NCI-H510A treated with DMSO at 0.1 percent for 48 hours (cell line): ENCODE measurements at places on chromosomes 13 and 19.

DNA sequence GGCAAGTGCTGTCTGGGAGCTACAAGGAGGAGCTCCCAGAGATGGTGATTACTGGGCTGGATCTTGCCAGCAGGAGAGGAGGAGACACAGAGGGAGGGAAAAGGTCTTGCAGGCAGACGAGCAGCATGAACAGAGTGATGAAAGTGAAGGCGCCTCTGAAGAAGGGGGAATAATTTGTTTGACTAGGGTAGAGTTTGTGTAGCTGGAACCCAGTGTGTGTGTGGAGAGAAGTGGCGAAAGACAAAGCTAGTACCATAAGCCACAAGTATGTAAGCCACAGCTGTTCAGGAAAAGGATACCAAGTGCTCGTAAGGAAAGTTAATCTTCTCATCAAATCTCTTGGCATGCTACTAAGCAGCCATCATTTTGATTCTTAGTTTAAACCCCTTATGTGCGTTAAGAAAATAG is 5.4 kb downstream of the FLT1 start:
- DNase-seq = no peak

DNA sequence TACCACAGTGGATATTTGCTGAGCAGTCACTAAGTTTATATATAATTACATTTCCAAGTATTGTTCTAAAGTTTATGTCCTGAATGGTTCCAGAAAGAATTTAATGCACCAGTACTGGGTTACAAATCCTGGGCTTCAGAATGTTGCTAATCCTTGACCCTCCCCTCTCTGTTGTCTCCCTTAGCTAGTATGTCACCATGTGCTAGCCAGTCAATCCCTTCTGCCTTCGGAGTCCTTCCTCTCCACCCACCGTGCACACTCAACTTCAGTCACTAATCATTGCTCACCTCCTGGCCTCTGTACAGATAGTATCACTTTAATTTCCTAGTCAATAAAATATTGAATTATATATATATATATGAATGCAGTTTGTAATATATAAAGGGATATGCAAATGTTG is 7.5 kb downstream of the FAM124A start:
- no peak for DNase-seq

DNA sequence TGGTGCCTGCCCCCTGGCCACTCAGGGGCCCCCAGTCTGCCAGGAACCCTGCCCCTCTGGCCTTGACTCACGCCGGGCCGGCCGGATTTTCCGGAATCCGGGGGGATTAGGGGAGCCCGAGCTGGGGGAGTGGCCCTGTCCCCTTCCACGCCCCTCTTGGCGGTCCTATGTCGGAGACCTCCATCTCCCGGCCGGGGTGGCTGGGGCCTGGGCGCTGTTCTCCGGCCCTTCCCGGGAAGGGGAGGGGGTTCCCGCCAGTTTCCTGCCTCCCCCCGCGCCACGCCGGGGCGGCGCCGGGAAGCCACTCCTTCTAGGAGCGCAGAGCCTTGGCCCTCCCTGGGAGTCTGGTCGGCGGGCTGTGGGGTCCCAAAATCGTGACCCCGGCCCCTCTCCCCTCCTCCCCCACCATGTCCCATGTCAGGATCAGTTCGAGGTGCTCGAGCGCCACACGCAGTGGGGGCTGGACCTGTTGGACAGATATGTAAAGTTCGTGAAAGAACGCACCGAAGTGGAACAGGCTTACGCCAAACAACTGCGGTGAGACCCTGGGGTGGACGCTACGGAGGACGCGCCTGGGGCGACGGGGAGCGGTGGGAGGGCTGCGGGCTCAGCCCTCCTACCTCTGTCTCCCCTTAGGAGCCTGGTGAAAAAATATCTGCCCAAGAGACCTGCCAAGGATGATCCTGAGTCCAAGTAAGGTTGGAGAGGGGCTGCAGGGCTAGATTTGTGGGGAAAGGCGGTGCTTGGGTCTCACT is 1.3 kb downstream of the TRIP10 start:
- DNase-seq = peak; percentile 15

DNA sequence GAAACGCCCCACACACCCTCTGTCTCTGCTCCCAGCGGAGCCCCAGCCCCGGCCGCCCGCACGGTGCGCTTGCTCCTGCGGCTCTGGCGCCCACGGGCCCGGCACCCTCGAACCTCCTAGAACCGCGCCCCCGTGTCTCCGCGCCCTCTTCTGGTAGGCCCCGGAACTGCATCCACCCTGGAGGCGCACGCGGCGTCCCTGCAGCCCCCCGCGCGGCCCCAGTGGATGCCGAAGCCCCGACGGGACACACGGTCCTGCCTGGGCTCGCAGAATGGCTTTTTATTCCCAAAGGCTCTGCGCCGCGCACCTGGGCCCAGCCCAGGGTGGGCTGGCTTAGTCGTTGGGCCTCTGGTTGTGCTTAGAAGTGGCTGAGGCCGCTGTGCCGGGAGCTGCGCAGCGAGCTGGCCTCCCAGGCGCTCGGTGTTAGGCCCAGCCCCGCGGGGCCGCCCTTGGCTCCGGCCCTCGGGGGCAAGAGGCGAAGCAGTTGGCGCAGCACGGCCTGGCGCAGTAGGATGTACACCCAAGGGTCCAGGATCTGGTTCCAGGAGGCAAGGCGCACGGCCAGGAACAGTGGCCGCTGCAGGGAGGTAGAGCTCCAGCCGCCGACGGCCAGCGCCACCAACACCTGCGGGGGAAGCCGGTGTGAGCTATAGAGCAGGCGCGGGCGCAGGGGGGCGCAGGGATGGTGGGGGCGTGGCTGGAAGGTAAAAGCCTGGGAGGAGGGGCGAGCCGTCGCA is 2.8 kb downstream of the PTGER1 start:
- DNase-seq = peak; percentile 69

DNA sequence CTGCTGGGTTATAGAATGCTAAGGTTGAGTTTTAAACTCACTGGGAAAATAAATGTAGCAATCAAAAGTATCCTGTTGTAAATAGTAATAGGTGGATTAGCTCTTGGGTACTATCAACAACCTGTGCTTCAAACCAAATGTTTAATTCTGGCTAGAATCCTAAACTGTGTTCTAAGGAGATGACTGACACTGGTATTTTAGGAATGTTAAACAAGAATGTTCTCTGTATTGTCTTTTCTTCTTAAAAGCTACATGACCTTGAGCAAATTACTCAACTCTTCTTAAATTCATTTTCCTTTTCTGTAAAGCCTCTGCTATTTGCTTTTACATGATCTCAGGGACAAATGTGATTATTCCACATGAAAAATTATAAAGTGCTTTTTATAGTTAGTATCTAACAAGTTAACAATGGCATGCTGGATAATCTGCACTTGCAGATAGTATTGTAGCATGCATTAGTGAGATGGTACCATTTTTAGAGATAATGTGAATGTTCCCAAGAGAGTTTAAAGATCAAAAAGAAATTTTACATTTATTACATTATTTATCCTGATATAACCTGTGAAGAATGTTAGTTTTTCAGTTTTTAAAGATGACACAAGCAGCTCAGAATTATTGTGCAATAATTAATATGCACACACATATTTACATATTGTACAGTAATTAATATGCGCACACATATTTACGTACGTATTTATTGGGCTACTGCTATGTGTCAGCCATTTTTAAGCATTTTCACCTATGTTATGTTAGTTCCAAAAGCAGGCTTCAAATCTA is 13.6 kb upstream of the EPSTI1 start:
- DNase-seq = no peak

DNA sequence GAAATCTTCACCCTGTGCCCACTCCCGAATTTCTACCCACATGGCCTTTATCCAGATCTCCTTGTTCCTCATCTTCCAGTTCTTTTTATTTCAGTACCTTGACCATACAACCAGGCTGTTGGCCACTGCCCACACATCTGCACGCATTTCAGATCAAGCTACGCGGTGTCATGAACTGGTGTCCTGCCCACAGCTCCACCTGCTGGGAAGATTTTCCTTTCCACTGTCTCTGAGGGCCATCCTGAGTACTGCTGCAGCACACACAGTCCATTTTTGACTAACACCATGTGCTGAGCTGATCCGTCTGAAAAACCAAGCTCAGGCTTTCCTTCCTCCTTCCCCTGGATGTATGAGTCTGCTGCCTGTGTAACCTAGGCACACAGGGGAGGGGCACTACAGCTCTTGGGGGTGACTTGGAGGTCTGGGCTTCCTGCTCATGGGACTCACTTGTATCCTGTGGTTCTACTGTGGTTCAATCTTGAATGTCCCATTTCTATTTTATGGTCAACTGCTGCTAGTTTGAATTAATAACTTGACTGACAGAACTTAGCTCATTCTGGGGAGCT is 71.9 kb downstream of the WASF3 start:
- DNase-seq = no peak

- DNase-seq = no peak
Observed at GRCh38 chr19:377801-378581, 31.0 kb downstream of the C2CD4C start.

DNA sequence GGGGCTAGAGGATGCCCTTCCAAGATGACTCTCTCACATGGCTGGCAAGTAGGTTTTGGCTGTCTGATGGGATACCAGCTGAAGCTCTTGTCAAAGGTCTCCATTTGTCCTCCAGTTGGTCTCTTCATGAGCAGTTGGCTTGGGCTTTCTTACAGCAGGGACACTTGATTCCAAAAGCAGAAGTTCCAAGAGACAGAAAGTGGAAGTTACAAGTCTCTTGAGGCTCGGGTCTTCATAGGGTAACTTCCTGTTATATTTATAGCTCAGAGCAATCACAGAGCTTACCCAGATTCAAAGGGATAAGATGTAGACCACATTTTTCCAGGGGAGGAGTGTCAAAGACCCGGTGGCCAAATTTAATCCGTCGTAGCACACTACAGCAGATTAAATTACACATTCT is 440.0 kb downstream of the RFC3 start:
- DNase-seq = no peak

GRCh38 chr13:94667190-94667589 is 45.2 kb downstream of the SOX21 start:
- no peak for DNase-seq

- no peak for DNase-seq
Observed at GRCh38 chr13:25175026-25175425, 2.9 kb upstream of the AMER2 start.

DNA sequence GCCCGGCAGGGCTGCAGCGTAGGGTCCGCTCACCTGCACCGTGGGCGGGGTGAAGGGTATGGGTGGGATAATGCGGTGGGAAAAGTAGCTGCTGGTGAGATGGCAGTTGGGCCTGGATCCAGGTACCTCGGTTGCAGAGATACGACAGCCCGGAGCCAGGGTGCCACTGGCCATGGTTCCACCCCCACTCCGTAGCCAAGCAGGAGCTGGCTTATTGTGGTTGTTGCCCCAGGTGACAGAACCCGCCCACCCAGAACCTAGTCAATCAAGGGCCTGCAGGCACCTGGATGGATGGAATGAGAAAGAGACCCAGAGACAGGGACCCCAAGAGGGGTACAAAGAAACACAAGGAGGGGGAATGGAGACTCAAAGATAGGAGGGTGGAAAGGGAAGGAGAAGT is 3.5 kb upstream of the LHB start:
- no peak for DNase-seq

GRCh38 chr19:29121684-29122083 is 91.3 kb downstream of the UQCRFS1 start:
- DNase-seq = no peak

- DNase-seq = no peak
Observed at GRCh38 chr13:66128692-66129269, 1101.4 kb downstream of the PCDH9 start.

- no peak for DNase-seq
Observed at GRCh38 chr13:112510987-112511685, 76.8 kb downstream of the TUBGCP3 start.

GRCh38 chr19:14434543-14435319 is 1.6 kb downstream of the PKN1 start:
- DNase-seq = no peak

- DNase-seq = no peak
Observed at GRCh38 chr19:46528601-46529590, 33.2 kb upstream of the PNMA8B start.

DNA sequence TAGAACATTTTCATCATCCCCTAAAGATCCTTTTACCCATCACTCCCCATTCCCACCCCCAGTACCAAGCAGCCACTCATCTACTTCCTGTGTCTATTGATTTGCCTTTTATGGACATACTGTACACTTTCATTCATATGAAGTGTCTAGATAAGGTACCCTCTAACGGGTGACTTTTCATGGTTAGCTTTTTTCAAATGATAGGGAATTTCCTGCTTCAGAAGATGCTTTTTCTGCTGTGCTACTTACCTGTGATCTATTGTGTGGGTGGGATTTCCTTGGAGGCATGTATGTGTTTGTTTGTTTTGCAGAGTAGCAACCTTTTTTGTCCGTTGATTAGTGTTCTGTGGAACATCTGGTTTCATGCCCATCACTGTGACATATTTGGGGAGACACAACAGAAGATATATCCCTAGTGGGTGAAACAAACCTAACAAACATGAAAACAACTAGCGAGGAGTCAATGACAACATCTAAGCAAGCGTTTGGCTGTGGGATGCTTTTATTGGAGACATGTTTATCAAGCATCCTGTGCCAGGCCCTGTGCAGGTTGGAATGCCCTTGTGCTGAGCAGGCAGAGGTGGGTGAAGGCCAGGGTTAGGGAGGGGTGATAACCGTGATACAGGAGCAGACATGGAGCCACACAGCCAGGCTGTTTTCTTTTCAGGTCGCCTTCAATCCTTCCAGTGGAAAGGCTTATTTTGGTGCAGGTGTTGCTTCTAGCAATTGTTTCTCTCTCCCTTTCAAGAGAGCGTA is 17.6 kb downstream of the SPINT2 start:
- DNase-seq = no peak

DNA sequence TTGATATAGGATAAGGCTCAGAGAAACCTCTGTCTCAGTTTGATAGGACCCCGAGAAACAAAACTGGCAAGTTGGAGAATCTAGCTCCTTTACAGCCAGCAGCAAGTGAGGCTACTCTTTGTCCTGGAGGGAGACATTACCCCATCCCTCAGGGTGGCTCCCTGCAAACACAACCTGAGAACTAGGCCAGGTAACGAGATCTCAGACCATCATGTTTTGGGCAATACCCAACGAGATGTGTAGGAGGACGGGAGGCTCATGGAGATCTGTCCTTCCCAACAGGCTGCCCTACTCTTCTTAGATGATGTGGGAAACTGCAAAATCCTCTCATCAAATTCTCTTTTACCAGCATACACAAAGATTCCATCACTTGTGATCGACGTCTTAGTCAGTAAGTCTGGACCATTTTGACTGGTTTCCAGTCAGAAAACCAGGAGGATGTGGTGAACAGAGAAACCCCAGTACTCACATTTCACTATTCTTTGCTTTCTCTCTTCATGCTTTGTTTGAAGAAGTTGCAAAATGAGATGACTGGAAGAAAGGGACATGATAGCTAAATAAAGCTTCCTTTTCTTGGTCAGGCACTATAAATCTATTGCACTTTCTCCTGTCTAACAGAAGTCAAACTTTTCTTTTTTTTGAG is 6.0 kb upstream of the CTU1 start:
- DNase-seq = no peak

DNA sequence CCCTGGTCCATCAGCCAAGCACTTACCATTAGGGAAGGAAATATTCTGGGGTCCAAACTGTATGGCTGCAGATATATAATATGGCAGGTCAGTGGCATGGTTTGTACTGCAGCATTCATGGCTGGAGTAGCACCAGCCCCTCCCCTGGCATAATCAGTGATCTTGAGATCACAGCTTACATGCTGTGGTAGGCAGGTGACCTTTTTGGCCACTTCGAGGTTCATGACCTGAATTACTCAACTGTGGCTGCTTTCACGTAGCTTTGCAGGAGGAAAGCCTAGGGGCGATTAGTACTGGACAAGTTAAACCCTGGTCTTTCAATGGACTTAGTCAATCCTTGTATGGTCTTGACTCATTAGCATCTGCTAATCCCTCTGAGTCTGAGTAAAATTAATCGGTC is 169.8 kb downstream of the SPRY2 start:
- DNase-seq = no peak
